ENCODE measurements at places on chromosomes 1 and 21.

DNA sequence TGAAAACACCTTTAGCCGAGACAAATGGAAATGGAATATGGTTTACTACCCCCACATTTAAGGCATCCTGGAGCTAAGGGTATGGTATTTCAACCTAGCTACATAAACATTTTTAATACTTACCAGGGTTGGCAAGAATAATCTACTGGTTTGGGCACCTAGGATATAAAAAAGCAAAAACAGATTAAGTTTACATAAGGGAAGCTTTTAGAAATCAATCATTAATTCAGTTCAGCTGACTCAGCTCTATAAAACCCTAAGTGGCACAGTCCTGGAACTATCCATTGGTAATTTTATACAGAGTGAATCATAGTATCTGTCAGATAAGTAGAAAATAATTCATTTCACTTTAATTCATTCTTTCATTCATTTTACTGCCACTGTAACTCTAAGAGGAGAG lies 355.2 kb downstream of the VAV3 start:
- DNase-seq: no peak

- no peak for DNase-seq
Observed at GRCh38 chr1:229874609-229875008, 192.4 kb upstream of the GALNT2 start.

DNA sequence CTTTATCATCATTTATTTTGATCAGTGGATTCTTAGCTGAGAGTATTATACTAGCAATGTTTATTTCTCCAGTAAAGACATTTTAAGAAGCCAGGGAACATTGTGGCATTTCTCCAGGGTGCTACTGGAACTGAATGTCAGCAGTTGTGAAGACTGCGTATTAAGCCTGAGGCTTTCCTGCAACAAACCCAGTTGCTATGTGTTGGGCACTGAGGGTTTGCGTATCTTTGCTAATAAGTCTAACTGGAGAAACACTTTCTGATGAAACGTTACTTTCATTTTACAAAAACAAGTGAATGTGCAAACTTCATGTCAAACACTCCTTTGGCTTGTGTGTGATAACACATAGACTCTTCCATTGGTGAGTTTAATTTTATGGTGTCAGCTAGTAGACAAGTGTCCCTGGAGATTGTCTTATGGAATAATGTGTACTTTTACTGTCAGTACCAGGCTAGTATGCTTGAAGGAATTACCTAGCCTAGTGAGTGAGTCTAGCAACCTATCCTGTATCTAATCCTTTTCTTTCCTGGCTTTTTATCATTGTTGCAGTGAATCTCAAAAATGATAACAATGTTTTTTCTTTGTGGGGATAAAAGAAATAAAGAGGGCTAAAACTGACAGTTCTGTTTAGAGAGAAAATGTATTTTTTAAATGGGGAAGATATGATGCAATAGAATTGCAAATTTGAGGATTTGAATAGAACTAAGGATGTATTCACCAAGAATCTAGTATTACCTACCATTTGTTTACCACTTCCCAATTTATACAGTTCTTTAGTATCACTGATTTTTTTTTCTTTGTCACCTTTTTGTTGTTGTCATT lies 70.1 kb downstream of the MTR start:
- no peak for DNase-seq

GRCh38 chr1:220787069-220787619 lies 431 bp downstream of the MTARC1 start:
- DNase-seq: no peak

- DNase-seq: no peak
Observed at GRCh38 chr1:44000122-44000665, 8.8 kb downstream of the CCDC24 start.

- DNase-seq: no peak
Observed at GRCh38 chr1:41319807-41320711, 41.2 kb upstream of the FOXO6 start.

- DNase-seq: peak; percentile 25
Observed at GRCh38 chr1:223748773-223749733, 36.7 kb downstream of the CAPN2 start.

DNA sequence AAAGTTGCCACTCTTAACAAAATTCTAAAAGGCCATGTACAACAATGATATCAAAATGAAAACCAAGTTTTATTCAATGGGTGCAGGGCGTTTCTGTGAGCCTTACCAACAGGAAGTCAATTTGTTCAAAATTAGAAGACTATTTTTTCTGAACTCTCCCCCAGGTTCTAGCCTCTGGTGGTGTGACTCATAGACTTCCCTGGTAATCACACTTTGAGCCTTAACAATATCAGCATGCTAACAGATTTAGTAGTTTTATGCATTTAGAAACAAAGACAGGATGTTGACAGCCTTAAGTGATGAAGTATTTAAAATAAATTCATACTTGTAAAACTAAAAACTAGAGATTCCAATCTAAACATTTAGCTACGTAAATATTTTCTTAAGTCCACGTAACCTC lies 88.4 kb downstream of the LRRC8C start:
- no peak for DNase-seq

DNA sequence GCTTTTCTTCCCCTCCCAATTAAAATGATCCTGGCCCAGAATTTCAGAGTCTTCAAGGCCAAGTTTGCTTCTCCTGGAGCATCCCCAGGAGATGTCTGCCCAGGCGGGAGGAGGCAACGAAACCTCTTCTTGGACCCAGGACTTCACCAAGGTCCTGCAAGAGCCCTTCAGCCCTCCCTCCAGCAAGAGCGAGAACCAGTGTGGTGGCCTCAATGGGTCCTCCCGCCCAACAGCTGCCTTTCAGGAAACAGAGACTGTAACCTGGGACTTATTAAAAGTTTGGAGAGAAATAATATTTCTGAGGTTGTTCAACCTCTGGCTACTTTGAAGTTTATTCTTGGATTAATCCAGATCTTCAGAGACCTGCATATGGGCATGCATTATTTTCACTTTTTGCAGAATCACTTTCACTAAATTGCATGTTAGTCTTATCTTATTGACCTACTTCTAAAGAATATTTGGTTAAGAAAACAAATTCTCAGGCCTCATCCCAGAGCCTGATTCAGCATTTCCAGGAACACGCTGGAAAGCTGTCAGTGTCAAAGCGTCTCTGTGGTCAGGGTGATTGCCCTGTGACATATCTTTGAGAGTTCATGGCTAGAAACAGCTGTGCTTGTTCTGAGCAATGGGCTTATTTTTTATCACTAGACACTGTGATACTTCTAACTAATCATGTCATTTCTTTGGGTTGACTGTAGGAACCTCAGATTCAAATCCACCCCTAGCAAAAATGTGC lies 66.0 kb upstream of the CLDN14 start:
- no peak for DNase-seq

- DNase-seq: no peak
Observed at GRCh38 chr1:80225510-80225909, 1219.0 kb upstream of the ADGRL4 start.

- no peak for DNase-seq
Observed at GRCh38 chr1:46526691-46527291, 24.7 kb downstream of the KNCN start.

GRCh38 chr1:1915911-1916840 lies 1.1 kb downstream of the CALML6 start:
- DNase-seq: no peak

DNA sequence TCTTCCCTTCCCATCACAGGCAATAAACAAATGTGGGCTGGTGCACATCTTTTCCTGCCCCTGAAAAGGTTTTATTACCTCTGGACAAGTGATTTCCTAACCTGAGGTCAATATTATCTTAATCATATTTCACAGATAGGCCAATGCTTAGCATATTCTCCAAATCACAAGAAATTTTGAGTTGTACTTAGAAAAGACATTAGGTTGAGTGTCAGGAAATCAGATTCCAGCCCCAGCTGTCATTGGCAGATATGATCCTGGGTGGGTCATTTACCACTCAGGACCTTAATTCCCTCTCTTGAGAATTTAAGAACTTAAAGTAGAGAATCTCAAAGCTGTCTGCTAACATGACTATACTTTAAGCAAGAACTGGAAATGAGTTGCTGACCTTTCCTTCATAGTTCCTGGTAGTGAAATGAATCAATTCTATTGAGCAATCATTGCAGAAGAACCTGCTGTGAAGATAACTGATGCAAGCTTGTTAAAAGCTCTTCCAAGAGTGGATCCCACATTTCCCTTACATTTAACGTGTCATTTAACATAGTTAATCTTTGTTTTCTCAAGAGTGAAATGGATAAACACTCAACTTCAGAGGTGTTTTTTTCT lies 46.4 kb upstream of the CR2 start:
- no peak for DNase-seq

- DNase-seq: no peak
Observed at GRCh38 chr1:235659186-235659771, 9.7 kb upstream of the GNG4 start.

GRCh38 chr1:226054519-226055327 lies 7.8 kb upstream of the H3-3A start:
- DNase-seq: no peak

DNA sequence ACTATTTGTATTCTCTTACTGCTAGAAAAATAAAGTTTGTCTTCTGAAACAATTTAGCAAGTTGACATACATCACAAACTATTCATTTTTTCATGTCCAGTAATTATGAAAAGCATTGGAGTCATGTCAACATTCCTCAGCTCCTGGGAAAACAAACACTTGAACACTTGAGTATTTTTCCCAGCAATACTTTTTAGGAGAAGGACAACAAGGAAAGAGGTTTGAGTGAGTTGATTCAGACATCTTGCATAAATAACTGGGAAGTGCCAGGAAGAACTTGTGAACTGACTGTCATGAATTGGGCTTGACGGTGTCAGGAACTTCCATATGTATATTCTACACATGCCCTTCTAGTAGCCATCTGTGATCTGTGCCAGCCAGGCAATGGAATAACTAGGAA lies 195.6 kb downstream of the HMCN1 start:
- DNase-seq: no peak

- no peak for DNase-seq
Observed at GRCh38 chr1:172342584-172343239, 77.8 kb upstream of the C1orf105 start.

GRCh38 chr1:245031041-245031440 lies 123.7 kb upstream of the KIF26B start:
- no peak for DNase-seq

GRCh38 chr1:20660847-20661206 lies 342 bp downstream of the DDOST start:
- no peak for DNase-seq

DNA sequence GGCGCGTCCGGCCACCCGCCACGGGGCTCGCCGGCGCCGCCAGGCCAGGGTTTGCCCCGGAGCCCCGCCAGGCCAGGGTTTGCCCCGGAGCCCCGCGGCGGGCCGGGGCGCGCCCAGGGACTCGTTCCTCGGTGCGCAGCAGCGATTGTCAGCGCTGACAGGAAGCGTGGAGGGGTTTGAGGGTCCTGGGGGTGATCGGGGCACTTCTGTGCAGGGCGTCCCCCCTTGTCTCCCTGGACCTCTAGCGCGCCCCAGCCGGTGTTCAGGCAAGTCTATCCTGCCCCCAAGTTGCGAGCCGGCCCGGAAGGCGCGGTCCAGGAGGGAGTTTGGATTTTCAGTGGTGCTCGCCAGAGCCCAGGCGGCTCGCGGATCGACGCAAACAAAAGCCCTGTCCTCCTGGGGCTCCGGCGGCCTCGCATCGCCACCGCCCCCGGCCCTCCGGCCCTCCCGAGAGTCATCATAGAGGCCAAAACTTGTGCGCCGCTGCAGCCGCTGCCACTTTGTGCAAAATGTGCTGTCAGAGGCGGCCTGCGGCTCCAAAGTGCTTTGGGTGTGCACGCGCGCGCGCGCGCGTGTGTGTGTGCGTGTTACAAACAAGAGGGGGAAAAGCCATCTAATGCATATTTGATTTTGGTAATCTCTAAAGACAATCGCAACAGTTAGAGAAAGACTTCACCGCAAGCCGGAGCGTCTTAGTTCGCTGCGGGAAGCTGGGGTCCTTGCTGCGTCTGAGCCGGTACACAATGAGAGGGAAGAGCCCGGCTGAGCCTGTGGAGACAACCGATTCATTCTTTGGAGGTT lies 1.0 kb downstream of the ROR1 start:
- no peak for DNase-seq

- no peak for DNase-seq
Observed at GRCh38 chr1:44826375-44827196, 16.5 kb downstream of the PTCH2 start.

DNA sequence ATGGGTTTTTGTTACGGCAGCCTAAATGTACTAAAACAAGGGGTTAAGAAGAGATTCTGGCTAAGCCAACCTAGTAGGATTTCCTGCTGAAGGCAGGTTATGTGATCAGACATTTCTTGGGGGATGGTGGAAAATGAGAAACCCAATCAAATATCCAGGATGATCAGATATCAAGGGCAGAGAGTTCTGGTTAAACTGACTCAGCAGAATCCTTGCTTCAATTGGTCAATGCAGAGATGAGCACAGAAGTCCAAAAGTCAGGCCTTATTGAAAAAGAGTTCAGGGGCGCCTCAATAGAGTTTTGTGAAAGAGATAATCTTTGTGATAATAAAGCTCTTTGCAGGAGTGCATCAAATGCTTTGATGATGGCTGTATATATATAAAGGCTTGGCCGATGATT lies 237.1 kb downstream of the AMY1C start:
- no peak for DNase-seq

DNA sequence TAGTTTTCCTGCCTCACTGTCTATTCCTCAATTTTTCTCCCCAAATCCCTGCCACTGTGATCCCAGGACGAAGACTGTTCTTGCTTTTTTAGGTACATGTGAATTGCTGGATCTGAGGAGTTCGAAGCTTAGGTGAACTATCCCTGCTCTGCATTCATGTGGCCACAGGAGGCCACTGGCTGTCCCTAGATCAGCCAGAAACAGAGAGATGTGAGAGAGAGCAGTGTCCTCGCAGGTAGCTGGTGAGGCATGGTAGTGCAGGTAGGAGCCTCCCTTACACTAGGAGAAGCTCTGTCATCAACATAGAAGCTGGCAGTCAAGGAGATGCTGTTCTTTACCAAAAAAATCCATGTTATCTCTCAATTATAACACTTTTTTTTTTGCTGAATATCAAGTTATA lies 71.5 kb downstream of the USP24 start:
- DNase-seq: no peak

GRCh38 chr1:110338309-110338885 lies 780 bp upstream of the RBM15 start:
- DNase-seq: peak; percentile 93

- DNase-seq: no peak
Observed at GRCh38 chr1:101431956-101432510, 195.2 kb downstream of the S1PR1 start.

DNA sequence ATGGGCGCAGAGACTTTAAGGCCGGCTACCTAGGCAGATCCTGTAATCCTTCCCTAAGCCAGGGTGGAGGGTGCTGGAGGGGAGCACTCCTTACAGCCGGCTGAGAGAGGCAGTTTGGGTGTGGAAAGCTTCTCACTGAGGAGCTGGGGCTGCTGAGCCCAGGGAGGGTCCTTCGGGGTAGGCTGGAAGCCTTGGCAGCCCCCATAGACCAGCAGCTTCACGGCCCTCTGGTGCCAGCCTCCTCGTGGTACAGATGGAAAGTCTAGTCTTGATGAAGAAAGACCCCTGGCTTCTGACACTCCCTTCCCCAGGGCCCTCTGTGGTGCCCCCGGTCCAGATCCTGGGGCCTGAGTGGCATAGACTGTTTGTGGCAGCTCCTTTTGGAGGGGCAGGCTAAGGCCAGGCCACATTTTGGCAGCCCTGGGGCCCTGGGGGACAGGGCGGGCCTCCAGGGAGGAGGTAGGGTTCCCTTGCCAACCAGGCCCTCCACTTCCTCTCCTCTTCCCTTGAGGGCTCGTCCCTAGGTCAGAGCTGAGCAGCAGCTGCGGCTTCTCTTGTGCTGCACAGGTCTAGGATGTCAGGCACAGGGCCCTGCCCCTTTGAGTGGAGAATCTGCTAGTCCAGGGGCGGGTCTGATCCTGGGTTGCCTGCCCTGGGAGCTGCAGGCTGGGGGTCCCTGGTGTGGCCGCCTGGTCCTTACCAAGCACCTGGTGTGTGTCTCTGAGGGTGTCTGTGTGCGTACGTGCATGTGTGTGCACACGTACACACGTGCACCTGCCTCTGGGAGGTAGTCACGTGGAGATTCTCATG lies 4.8 kb downstream of the AMPD2 start:
- DNase-seq: no peak
